Calu3 (cell line): ENCODE measurements at places on chromosomes 1 and 21. TPM values are rescaled to one million over a fixed set of nuclear protein-coding genes. Genes with fewer than 3 reads are reported as not detected.

- H3K27me3 ChIP-seq, result no peaks in the 10 kb centered on the region
- H3K27ac ChIP-seq, result no peak overlapping the region
- no peak for DNase-seq
- no peaks in the 10 kb centered on the region for H3K4me1 ChIP-seq
- H3K36me3 ChIP-seq, result no peaks in the 10 kb centered on the region
These were observed 1639.3 kb downstream of the KCNT2 start for GRCh38 chr1:194968916-194969315.

GRCh38 chr1:235919833-235920441, 53.2 kb upstream of the LYST start:
- no peaks in the 10 kb centered on the region for H3K36me3 ChIP-seq
- no peak overlapping the region for H3K4me3 ChIP-seq
- DNase-seq, result no peak

- peak overlapping the region; percentile 39 for H3K27ac ChIP-seq
- DNase-seq, result no peak
- H3K4me1 ChIP-seq, result peaks cover 25% of the 10 kb centered on the region
- no peak overlapping the region for H3K4me3 ChIP-seq
- H3K27me3 ChIP-seq, result no peaks in the 10 kb centered on the region
- peaks cover 13% of the 10 kb centered on the region for H3K36me3 ChIP-seq
These were observed 126.9 kb upstream of the ERRFI1 start for GRCh38 chr1:8152731-8153702.

GRCh38 chr1:15525050-15526020, 1.3 kb upstream of the DNAJC16 start:
- no peak for DNase-seq
- H3K4me1 ChIP-seq, result peaks cover 11% of the 10 kb centered on the region
- no peaks in the 10 kb centered on the region for H3K27me3 ChIP-seq
- peaks cover 46% of the 10 kb centered on the region for H3K36me3 ChIP-seq

- H3K4me3 ChIP-seq, result no peak overlapping the region
- peaks cover 62% of the 10 kb centered on the region for H3K4me1 ChIP-seq
- H3K27ac ChIP-seq, result peak overlapping the region; percentile 65
- no peak for DNase-seq
- H3K27me3 ChIP-seq, result no peaks in the 10 kb centered on the region
These were observed 3.6 kb upstream of the NAV1 start for GRCh38 chr1:201535046-201535918.

DNA sequence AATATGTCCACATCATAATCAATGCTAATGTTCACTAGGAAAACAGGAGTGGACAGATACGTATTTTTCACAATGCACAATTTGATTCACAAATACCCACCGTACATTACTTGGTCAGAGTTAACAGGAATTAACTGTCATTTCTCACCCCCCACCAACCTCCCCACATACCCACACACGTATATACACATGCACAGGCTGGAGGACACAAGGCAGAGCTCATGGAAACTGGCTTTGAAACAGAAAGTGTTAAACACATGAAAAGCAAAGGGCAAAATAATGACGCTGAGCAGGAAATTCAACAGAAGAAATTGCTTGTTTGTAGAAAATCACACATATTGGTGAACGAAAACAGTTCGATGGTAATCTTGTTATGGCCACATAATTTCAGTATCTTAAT, 188.4 kb upstream of the DMRTA2 start:
- no peak for DNase-seq
- H3K4me1 ChIP-seq, result no peaks in the 10 kb centered on the region
- no peak overlapping the region for H3K27ac ChIP-seq
- no peak overlapping the region for H3K4me3 ChIP-seq

GRCh38 chr1:192024881-192025280, 133.4 kb upstream of the RGS18 start:
- no peak overlapping the region for H3K27ac ChIP-seq
- H3K36me3 ChIP-seq, result no peaks in the 10 kb centered on the region
- H3K27me3 ChIP-seq, result no peaks in the 10 kb centered on the region
- no peak for DNase-seq
- H3K4me3 ChIP-seq, result no peak overlapping the region

DNA sequence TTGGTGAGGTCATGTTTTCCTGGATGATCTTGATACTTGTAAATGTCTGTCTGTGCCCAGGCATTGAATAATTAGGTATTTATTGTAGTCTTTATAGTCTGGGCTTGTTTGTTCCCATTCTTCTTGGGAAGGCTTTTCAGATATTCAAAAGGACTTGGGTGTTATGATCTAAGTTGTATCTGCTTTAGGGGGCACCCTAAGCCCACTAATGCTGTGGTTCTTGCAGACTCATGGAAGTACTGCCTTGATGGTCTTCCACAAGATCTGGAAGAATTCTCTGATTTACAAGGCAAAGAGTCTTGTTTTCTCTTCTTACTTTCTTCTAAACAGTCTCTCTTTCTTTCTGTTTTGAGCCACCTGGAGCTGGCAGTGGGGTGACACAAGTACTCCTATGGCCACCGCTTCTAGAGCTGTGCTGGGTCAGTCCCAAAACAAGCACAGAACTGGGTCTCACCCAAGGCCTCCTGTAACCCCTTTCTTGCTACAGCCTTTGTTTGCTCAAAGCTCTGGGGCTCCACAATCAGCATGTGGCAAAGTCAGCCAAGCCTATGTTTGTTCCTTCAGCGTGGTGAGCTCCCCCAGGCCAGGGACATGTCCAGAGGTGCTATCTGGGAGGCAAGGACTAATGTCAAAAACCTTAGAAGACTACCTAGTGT, 12.6 kb downstream of the VN1R5 start:
- no peaks in the 10 kb centered on the region for H3K36me3 ChIP-seq
- no peak for DNase-seq
- H3K27ac ChIP-seq, result no peak overlapping the region

GRCh38 chr1:99969260-99969728, 502 bp upstream of the SLC35A3 start:
- H3K27ac ChIP-seq, result peak overlapping the region; percentile 88
- H3K27me3 ChIP-seq, result no peaks in the 10 kb centered on the region
- peaks cover 29% of the 10 kb centered on the region for H3K36me3 ChIP-seq
- peak overlapping the region; percentile 98 for H3K4me3 ChIP-seq

- DNase-seq, result no peak
- peak overlapping the region; percentile 98 for H3K27ac ChIP-seq
- H3K36me3 ChIP-seq, result peaks cover 31% of the 10 kb centered on the region
- peaks cover 10% of the 10 kb centered on the region for H3K4me1 ChIP-seq
These were observed 2.1 kb downstream of the GNG12 start for GRCh38 chr1:67830928-67831830.

- DNase-seq, result no peak
- no peaks in the 10 kb centered on the region for H3K36me3 ChIP-seq
These were observed 714.1 kb upstream of the CHRM3 start for GRCh38 chr1:238672262-238672661.

DNA sequence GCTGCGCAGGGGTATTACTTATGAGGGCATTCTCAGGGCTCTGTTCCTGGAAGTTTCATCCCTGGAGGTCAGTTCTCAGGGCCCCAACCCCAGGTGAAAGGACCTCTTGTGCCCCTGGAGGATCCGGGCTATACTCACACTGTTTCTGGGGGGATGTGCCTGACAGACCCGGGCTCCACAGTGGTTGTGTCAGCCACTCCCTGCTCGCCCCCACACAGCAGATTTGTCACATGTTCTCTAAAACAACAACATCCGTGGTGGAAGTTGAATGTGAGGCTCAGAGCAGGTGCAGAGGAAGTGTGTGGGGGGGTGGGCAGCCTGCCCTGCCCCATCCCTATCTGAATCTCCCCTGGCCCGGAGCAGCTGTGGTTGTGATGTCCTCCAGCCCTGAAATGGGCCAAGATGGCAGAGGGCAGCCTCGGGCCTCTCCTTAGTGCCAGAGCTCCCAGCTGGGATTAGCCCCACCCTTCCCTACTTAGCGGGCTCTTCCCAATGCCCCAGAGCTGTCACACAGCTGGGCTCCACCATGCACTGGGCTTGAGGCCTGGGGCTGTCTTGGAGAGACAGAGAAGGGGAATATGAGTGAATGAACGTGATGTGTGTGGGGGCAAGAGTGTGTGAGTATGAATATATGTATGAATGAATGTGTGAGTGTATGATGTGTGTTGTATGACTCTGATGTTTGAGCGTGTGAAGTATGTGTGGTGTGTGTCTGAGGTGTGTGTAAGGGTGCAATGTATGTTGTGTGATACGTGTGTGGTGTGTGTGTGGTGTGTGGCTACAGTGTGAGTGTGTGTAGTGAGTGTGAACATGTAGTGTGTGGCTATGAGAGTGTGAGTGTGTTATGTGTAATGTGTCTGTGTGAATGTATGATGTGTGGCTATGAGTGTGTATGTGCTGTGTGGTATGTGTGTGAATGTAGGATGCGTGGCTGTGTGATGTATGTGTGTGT, 1.5 kb upstream of the FCMR start:
- H3K27ac ChIP-seq, result no peak overlapping the region
- DNase-seq, result no peak
- no peaks in the 10 kb centered on the region for H3K27me3 ChIP-seq
- no peak overlapping the region for H3K4me3 ChIP-seq

DNA sequence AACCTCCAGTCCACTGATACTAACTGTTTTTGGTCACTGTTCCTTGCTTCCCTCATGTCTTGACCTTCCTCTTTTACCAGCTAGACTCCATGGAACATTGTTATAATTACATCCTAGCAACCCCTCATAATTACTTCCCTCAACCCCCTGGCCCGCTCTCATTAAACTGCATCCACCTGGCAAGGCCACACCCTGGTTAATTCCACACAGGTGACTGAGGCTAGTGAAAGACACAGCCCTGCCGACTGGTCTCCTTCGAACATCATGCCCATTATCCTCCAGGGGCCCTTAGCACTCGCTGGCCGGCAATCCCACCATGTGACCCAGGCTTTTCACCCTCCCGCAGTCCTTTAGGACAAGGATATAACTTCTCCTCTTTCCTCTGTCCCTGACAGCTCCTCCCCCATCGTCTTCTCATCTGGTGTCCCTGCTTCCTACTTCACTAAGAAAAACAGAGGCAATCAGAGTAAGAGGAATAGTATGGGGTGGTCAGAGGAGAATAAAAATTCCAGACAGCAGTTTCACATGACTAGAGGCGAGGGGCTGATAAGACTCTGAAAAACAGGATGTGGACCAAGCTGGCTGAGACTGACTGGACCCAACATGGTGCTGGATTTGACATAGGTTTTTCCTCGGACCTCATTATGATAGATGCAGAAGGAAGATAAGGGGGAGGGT, 8.8 kb upstream of the TENT5B start:
- no peak overlapping the region for H3K4me3 ChIP-seq
- H3K4me1 ChIP-seq, result peaks cover 7% of the 10 kb centered on the region
- H3K27me3 ChIP-seq, result no peaks in the 10 kb centered on the region
- H3K36me3 ChIP-seq, result no peaks in the 10 kb centered on the region
- H3K27ac ChIP-seq, result no peak overlapping the region

DNA sequence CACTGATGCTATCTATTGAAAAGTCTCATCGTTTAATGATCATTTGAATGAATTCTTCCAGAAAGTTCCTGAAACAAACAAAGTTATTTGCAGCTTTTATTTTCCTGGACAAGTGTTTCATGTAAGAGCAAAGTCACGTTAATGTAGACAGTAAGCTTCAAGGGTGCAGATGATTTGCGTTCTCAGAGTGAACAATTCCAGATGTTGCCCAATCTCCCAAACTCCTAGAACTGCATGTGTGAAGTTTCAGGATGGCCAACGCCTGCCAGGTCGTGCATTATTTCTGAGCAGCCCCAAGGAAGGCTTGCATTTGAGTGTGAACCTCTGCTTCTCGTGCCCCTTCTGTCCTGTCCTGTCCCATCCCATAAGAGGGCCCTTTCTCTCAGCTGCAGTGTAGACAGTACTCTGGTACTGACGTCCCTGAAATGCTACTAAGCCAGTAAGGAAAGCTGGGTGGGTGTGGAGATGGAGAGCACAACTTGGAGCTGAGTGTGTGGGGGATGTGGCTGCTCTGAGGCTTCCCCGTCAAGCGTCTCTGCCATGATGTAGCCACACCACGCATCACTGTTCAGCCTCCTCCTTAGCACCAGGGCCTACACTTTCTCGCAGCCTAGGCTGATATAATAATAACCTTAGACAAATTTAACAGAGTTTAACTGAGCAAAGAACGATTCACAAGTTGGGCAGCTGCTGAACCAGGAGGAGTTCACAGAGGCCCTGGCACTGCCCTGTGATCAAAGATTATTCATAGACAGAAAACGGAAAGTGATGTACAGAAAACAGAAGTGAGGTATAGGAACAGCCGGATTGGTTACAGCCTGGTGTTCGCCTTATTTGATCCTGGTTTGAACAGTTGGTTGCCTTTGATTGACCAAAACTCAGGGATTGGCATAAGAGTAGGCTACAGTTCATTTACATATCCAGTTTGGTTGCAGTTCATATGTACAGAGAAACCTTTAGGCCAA, 50.4 kb downstream of the RHOU start:
- H3K4me1 ChIP-seq, result no peaks in the 10 kb centered on the region
- DNase-seq, result no peak
- H3K27ac ChIP-seq, result no peak overlapping the region
- no peaks in the 10 kb centered on the region for H3K36me3 ChIP-seq
- H3K27me3 ChIP-seq, result peaks cover 13% of the 10 kb centered on the region
- no peak overlapping the region for H3K4me3 ChIP-seq

DNA sequence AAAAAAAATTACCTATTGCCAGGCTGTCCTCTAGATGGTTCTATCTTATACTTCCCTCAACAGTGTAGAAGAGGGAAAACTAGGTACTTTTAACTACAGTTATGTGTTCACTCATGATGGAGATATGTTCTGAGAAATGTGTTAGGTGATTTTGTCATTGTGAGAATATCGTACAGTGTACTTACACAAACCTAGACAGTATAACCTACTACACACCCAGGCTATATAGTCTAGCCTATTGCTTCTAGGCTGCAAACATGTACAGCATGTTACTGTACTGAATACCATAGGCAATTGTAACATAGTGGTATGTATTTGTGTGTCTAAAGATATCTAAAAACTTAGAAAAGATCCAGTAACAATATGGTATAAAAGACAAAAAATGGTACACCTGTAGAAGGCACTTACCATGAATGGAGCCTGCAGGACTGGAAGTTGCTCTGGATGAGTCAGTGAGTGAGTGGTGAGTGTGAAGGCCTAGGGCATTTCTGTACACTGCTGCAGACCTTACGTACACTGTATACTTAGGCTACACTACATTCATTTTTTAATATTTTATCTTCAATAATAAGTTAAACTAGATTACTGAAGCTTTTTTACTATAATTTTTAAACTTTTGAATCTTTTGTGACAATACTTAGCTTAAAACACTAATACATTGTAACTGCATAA, 13.2 kb downstream of the MGST3 start:
- H3K4me1 ChIP-seq, result peaks cover 32% of the 10 kb centered on the region
- no peaks in the 10 kb centered on the region for H3K36me3 ChIP-seq
- DNase-seq, result no peak
- H3K27ac ChIP-seq, result no peak overlapping the region
- no peaks in the 10 kb centered on the region for H3K27me3 ChIP-seq

Gene ZYG11A
- total RNA-seq, result not detected in 2 replicates

Gene DDAH1
- total RNA-seq, result 84.1 and 98.7 TPM in 2 replicates

Gene C4BPA
- total RNA-seq, result 1.0 and 1.3 TPM in 2 replicates

Gene OR2L3
- not detected in 2 replicates for total RNA-seq

Gene LMOD1
- total RNA-seq, result not detected in 2 replicates

Gene SLC50A1
- 68.5 and 72.0 TPM in 2 replicates for total RNA-seq

Gene KRTAP13-2
- not detected in 2 replicates for total RNA-seq

Gene CNN3
- 83.4 and 140 TPM in 2 replicates for total RNA-seq

Gene LAPTM5
- total RNA-seq, result not detected in 2 replicates
